Activated CD8-positive, alpha-beta memory T cell treated with anti-CD3 and anti-CD28 coated beads, Interleukin-2, amount 10 ng/mL, durations not matched to agents 7 days and 5 days (primary cell): ENCODE measurements at places on chromosomes 5 and 9. TPM values are rescaled to one million over a fixed set of nuclear protein-coding genes. Genes with fewer than 3 reads are reported as not detected.

GRCh38 chr5:111385051-111385450 lies 127.3 kb downstream of the STARD4 start:
- peaks cover 43% of the 10 kb centered on the region for H3K36me3 ChIP-seq
- H3K27ac ChIP-seq = no peak overlapping the region
- DNase-seq = no peak
- H3K4me3 ChIP-seq = no peak overlapping the region
- H3K27me3 ChIP-seq = no peaks in the 10 kb centered on the region
- peaks cover 3% of the 10 kb centered on the region for H3K4me1 ChIP-seq

DNA sequence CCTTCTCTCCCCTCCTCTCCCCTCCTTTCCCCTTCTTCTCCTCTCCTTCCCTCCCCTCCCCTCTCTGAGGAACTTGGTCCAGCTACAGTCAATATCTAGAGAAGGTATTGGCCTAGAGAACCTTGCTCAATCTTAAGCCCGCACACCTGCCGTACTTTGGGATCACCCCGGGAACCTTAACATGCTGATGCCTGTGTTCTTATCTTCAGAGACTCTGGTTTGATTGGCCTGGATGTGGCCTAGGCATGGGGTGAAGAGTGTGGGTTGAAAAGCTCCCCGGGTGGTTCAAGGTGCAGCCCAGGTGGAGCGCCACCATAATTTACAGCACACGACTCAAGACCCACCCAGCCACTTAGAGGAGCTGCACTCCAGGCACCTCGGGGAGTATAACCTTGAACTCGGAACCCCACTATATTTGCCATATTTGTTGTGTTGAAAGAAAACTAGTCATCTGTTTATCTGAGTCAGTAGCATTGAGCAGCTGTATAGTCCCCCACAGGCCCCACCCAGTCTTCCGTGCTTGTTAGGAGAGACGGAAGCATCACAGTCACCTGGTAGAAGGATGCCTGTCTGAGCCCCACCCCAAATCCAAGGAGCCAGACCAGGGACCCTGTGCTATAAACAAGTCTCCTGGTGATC lies 14.4 kb upstream of the PHF19 start:
- peaks cover 75% of the 10 kb centered on the region for H3K4me1 ChIP-seq
- peak overlapping the region; percentile 96 for H3K27ac ChIP-seq
- H3K4me3 ChIP-seq = peak overlapping the region; percentile 56
- DNase-seq = peak; percentile 87
- H3K27me3 ChIP-seq = no peaks in the 10 kb centered on the region
- H3K36me3 ChIP-seq = peaks cover 2% of the 10 kb centered on the region

- H3K27ac ChIP-seq = no peak overlapping the region
- peaks cover 9% of the 10 kb centered on the region for H3K27me3 ChIP-seq
- no peaks in the 10 kb centered on the region for H3K4me1 ChIP-seq
- no peak overlapping the region for H3K4me3 ChIP-seq
- H3K36me3 ChIP-seq = no peaks in the 10 kb centered on the region
- no peak for DNase-seq
Measured at GRCh38 chr9:107138261-107138992, 144.7 kb upstream of the RAD23B start.

- H3K36me3 ChIP-seq = no peaks in the 10 kb centered on the region
- DNase-seq = no peak
Measured at GRCh38 chr9:130914417-130915095, 17.9 kb upstream of the QRFP start.

CRB2 gene
- not detected for total RNA-seq

GDA gene
- total RNA-seq = not detected

KIAA0825 gene
- total RNA-seq = 3.3 TPM

C5orf52 gene
- total RNA-seq = not detected
